ENCODE measurements at places on chromosomes 3 and 15.

- DNase-seq = no peak
These were observed 421.0 kb upstream of the THBS1 start for GRCh38 chr15:39159833-39160232.

- no peak for DNase-seq
These were observed 272.4 kb downstream of the FOXP1 start for GRCh38 chr3:71310980-71311660.

- no peak for DNase-seq
These were observed 951 bp downstream of the TARS3 start for GRCh38 chr15:101723171-101723873.

DNA sequence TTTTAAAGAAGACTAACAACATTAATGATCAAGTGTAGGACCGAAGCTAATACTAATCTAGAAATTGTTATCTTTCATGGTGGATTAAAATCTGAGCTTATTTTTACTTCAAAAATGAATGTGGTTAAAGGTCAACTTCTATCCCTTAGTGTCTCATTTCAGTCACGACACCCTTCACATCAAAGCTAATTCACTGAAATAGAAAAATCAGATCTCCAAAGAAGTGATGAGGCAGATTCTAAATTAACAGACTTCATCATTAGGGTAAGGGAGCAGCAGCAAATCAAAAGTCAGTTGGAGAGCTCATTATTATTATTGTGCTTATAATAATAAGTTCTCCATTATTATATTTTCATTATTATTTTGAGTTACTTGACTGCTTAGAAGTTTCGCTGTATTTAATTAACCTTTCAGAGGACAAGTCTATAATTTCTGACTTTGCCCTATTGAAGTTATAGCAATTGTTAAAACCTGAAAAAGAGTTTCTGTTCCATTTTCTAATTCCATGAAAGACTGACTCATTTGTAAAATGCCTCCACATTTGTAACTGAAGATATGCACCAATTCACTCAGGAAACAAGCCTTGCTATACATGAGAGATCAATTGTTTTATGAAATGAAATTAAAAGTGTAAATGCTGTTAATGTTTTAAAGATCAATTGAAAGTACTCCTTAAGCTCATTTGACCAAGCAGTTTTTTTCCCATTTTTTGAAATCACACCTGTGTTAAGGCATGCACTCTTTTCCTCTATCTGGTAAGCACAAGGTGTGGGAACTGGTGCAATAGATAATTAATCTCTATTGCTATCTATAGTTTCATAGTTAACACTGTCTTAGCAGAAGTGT, 23.1 kb upstream of the CMC1 start:
- no peak for DNase-seq

DNA sequence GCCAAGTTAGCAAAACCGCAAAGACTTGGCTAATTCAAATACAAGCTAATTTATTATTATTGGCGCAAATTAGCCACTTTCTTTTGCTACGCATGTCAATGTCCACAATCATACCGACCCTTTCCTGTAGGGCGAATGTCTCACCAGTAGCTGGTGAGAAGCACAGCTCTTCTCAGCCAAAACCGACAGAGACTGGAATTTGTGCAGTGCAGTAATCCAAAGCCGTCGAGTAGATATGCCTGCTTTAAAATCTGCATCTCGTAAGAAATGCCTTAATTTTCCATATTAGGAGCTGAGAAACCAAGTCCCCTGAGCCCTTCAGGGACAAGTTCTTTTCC, 614 bp upstream of the MINDY2 start:
- DNase-seq = no peak

DNA sequence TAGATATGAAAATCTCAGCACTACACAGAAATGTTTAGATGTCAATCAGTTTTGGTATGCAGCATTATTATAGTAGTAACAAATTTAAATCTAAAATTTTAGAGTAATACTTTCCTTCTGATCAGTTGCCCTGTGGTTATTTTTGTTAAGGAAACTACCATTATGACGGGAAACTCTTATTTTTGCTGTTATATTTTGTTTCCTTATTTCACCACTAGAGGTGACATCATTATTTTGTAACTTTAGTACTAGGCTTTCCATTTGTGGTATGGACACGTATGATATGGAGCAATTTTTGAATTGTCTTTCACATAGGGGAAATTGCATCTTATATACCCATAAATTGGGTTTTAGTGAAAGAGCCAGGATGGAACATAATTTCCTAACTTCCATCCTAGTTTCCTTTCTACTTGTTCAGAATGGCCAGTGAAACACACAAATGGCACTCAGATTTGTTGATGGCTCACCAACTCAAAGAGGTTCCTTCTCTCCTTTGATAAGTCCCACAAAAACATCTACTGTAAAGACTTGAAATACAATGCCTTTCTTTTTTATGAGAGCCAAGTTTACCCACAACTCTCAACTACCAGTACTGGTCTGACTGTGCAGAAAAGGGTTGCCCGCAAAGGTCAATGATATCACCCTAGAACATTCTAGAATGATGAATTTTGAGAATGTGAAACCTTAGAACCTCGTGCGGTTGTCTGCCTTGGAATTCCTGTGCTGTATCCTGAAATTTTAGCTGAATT, 19.4 kb upstream of the PPP4R2 start:
- DNase-seq = no peak

- DNase-seq = no peak
These were observed 284.2 kb upstream of the TPM1 start for GRCh38 chr15:62758126-62758951.

GRCh38 chr3:42547401-42547945, 34.3 kb downstream of the SEC22C start:
- peak; percentile 83 for DNase-seq

GRCh38 chr3:42991341-42992315, 12.5 kb downstream of the GASK1A start:
- no peak for DNase-seq

- DNase-seq = no peak
These were observed 150.7 kb downstream of the OPA1 start for GRCh38 chr3:193743702-193744047.

DNA sequence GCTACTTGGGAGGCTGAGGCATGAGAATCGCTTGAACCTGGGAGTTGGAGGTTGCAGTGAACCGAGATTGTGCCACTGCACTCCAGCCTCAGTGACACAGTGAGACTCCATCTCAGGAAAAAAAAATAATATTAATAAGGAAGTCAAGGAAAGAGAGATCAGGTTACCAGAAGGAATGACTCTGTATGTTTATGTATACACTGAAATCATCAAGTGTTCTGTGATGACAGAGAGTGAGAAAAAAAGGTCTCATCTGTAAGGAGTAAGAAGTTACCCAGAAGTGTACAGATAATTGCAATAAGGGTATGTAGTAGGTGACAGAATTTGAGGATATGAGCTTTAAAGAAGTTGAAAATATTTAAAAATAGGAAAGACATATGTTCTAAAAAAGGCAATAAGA, 4.3 kb upstream of the CCDC50 start:
- DNase-seq = no peak

DNA sequence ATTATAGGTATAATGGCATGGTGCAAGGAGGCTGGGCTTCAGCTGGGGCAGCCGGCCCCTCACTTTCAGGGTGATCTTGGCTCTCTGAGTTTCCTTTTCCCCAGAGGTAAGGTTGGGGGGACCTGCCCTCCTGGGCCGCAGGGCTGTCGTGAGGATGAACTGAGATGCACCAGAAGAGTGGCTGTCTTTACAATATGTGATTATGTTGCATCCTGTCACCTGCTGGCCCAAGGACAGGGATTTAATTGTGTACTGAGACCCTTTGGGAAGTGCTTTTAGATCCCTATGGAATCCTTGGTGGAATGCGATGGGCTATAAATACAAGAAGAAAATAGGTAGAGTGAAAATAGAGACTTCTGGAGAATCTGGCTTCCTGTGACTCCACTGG, 22.1 kb downstream of the ANAPC13 start:
- no peak for DNase-seq

GRCh38 chr15:64144565-64145281, 6.8 kb upstream of the SNX22 start:
- no peak for DNase-seq

- no peak for DNase-seq
These were observed 12.8 kb downstream of the GABRA5 start for GRCh38 chr15:26879706-26880105.

- DNase-seq = no peak
These were observed 893 bp upstream of the MTHFS start for GRCh38 chr15:79897701-79898113.

GRCh38 chr3:29936766-29937165, 655.9 kb downstream of the RBMS3 start:
- DNase-seq = no peak

- DNase-seq = no peak
These were observed 95.8 kb upstream of the SNRPN start for GRCh38 chr15:24858737-24859601.

DNA sequence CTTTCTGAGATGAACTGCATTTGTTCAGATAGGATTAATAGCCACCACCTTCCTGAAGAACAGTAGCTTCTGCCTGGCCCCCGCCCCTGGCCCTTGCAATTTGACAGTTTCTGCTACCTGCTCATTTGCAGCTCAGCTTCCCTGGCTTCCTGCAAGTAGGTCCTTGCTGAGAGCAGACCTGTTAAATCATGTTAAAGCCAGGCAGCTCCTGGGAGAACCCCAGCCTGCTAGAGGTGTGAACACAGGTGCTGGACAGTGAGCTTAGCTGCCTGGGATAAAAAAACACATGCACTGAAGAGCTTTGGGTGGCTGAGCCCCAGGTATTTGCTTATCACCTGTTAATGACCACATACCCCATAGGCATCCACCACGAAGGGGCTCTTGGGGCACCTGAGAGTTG, 143.4 kb downstream of the PTPRG start:
- DNase-seq = peak; percentile 32

DNA sequence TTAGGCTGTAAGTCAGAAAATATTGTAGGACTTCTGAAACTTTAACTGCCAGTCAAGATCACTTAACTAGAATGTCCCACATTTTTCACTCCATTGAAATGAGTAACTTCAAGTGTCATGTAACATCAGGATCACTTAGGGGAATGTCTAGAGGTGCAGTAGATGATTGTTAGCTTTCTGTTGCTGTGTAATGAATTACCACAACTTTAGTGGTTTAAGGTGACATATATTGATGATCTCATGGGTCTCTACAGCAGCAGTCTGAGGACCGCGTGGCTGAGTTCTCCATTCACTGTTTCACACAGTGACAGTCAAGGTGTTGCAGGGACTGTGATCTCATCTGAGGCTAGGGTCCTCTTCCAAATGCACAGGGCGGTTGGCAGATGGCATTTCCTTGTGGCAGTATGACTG, 82.7 kb downstream of the SLC25A26 start:
- no peak for DNase-seq

DNA sequence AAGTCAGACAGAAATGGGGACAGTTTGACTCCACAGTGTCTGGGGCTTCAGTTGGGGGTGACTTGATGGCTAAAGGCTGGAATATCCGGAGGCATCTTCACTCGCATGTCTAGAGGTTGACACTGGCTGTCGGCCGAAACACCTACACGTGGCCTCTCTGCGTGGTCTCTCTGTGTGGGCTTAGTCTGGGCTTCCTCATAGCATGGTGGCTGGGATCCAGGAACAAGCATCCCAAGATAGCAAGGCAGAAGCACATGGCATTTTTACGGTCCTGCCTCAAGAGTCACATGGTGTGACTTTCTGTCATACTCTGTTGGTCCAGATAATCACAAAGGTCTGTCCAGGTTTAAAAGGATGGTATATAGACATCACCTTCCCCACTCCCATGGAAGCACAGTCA, 34.5 kb downstream of the MAGI1 start:
- DNase-seq = no peak

DNA sequence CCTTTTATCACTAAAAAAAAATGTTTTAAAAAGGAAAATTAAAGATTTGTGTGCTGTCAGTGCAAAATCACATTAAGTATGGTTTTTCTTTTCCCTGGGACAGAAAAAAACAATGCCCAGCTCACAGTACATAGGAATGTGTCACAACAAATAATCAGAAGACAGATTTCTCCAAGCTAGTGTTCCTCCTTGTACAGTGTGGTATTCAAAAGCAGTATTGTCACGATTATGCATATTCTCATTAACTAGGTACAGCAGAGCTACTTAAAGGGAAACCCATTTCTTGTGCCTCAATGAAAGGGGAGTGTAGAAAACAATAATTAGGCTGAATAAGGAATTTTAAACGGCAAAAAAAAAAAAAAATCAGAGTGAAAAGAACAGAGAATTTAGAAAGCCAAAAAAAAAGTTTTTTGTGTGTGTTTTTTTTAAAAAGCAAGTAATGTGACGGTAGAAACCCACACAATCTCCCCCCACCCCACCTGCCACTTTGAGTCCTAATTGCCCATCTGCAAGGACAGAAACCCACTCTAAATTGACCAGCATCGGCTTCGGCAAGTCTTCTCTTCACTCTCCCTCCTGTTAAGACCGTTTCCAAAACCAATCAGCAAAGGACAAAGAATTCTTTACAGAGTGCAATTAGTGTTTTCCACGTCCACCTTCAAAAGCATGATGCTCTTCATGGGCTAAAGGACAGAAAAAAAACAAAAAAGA, 41.0 kb downstream of the EIF4E3 start:
- no peak for DNase-seq

DNA sequence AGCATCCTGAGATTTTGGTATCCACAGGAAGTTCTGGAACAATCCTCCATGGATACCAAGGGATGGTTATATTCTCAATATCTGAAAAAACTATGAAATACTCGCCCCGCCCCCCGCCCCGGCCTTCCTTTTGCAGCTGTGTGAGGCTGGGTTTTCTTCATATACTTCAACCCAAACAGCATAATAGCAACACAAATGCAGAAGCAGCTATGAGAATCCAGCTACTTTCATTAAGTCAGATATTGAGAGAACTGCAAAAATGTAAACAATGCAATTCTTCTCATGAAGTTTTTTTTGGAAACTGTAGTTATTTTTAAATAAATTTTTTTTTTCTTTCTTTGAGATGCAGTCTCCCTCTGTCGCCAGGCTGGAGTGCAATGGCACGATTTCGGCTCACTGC, 10.9 kb upstream of the IDH2 start:
- no peak for DNase-seq

DNA sequence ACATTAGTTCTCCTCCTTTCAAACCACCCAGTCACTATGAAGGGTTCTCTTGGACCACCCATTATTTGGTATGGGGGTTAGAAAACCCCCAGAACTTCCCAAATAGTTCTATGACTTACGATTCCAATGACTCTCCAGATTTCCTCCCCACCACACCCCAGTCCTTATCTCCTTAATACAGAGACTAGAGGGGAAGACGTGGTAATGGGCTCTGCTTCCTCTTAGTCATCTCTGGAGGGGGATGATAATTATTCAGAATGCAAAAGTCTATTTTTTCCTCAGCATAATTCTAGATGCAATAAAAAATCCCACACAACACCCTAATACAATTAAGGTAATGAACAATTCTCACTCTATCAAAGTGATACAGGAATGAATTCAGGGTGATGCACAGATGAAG, 48.9 kb upstream of the CFAP161 start:
- no peak for DNase-seq

DNA sequence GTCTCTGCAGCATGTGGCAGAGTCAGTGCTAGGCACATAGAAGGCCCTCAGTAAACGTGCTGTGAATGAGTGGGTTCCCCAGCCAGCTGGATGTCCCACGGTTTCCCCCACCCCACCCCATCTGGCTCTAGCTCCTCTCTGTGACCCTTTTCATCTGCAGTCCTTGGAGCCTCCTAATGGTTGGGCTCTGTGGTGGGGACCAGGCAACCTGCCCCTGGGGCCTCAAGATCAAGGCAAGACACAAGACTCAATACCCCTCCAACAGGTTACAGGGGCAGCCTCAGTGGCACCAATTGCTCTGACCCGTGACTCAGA, 17.1 kb upstream of the CYP11A1 start:
- DNase-seq = no peak

All from WTC11 (cell line).